NCI-H2227 treated with DMSO at 0.1 percent for 48 hours (cell line): ENCODE measurements at places on chromosomes 3 and 15.

- no peak for DNase-seq
Measured at GRCh38 chr15:44102675-44103254, 92.3 kb downstream of the FRMD5 start.

DNA sequence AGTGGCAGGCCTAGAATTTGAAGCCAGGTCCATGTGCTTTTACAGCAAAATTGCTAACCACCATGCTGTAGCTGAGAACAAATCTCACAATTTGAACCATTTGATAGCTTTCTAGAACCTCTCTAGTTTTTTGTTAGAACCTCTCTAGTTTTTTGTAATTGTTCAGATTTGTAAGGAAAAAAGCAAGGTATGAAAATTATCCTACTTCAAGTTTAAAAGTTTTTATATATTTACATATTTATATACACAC is 9.8 kb downstream of the GXYLT2 start:
- DNase-seq: no peak

GRCh38 chr15:25226360-25226759 is 212.5 kb downstream of the UBE3A start:
- no peak for DNase-seq

GRCh38 chr3:24850245-24850644 is 355.6 kb upstream of the THRB start:
- DNase-seq: no peak

DNA sequence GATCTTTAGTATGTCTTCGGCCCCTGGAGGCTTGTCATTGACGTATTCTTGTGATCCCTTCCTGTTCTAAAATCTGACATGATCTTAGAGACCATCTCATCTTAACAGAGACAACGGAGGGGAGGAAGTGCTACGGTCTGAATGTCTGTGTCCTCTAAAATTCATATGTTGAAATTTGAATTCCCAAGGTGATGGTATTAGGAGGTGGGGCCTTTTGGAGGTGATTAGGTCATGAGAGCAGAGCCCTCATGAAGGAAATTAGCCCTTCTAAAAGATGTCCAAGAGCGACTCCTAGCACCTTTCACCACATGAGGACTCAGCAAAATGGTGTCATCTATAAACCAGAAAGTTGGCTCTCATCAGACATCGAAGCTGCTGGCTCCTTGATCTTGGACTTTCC is 233.2 kb upstream of the CMC1 start:
- no peak for DNase-seq

DNA sequence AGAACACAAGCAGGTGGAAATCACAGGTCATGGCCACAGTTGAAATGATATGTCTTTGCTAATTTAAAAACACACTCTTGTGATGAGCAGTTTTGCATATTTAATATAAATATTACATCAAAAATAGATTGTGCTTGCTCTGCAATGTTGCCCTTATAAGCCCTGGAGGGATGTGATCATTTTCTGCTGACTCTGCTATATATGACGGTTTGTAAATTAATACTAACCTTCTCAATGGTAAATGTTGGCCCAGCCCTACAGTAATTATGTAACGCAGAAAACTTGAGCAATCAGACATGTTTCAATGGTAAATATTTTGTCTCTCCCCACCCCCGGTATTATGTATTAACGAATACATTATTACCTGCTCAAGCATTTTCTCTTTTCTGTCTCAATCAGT is 359.5 kb upstream of the CNTN6 start:
- DNase-seq: no peak

DNA sequence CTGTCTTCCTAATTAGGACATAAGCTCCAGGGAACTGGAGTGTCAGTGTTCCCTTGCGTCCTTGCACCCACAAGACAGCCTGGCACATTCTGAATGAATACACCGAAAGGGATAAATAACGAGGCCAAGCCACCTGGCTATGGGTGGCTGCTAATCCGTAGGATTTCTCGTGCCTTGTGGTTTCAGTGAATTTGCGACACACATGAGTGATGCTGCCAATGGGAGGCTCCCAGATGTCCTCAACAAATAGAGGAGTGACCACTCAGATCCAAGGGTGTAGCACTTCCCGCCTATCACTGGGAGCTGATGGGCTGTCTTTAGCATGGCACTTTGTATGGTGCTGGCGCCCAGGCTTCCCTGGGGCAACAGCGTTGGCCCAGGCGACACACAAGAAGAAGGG is 43.4 kb downstream of the APBA2 start:
- no peak for DNase-seq

DNA sequence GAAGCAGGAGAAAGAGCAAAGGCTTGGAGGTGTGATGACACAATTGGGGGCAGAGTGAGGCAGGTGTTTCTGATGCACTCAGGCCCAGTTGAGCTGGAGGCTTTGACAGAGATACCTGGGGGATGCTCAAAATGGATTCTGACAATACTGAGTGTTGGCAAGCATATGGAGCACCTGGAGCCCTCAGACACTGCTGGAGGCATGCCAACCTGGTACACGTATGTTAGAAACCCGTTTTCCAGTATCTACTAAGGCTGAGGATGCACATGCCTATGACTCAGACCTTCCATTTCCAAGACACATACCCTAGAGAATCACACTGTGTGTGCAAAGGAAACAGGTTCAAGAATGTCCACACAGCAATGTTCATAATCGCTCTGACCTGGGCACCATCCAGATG is 58.7 kb downstream of the WNT7A start:
- DNase-seq: no peak

DNA sequence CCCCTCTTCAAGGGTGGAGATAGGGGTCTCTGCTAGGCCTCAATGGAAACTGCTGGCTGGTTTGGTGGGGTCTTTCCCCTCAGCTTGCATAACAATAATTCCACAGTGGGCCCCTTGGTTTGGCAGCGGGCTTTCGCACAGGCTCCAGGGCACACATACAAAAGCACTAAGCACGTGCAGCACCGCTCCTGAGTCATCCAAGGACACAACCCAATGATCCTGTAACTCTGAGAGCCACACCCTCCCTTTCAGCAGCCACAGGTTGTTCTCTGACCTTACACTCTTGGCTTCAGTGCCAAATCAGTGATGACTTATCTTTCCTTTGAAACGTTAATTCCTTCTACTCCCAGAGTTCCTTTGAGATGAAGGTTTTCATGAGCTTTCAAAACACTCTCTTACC is 41.7 kb downstream of the DAPK2 start:
- no peak for DNase-seq

DNA sequence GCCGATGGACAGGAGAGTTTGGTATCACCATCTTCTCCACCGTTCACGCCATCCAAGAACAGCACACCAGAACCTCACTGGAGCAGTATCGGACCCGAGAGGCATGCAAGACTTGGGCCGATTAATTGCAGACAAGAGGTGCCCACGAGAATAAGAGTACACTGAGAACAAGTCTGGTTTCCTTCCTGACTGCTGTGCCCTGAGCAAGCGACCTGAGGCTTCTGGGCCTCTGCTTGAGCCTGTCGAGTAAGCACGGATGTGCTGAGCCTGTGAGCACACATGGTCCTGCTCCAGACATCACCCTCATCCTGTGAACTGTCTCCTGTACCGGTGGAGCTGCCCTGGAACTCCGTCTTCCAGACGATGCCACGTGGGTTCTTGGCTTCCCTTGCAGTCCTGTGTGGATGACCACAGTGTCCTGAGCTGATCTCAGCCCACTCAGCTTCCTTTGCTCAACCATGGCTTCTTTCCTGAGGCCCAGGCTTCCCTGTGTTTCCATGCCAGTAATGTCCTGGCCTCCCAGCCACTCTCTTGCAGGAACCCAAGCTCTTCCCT is 34.3 kb upstream of the SNRPA1 start:
- no peak for DNase-seq
